ENCODE measurements at places on chromosomes 11 and 22.

DNA sequence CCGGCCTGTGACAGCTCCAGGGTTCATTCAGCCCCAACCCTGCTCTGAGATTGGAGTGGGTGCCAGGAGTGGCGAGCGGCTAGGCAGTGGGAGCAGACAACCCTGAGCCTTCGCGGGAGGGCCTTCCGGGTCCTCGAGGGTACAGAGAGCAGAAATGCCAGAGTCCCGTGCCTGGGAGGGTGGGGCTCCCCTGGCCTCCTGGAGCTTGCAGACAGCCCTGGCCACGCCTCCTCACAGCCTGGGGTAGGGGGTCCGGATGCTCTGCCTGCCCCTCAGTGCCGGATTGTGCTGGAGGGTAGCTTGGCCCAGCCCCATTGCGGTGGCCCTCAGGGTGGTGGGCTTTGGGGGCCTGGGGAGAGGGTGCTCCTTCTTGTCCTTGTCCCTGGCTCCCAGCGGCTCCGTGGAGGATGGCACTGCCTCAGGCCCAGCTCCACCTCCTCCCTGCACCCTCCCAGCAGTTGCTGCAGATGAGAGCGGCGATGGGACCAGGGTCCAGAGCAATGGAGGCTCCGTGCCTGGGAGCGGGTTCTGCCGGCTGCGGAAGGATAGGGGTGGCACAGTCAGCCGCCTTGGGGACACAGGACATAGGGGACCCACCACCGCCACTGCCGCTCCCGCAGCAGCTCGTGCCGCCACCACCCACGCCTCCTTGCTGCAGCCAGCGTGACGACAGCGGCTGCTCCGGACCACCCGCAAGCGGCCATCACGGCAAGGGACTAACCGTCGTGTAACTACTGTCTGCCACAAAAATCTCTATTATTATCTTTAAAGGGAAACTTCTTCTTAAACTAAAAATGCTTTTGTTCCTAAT is 34.9 kb upstream of the OR10G7 start:
- DNase-seq: no peak

DNA sequence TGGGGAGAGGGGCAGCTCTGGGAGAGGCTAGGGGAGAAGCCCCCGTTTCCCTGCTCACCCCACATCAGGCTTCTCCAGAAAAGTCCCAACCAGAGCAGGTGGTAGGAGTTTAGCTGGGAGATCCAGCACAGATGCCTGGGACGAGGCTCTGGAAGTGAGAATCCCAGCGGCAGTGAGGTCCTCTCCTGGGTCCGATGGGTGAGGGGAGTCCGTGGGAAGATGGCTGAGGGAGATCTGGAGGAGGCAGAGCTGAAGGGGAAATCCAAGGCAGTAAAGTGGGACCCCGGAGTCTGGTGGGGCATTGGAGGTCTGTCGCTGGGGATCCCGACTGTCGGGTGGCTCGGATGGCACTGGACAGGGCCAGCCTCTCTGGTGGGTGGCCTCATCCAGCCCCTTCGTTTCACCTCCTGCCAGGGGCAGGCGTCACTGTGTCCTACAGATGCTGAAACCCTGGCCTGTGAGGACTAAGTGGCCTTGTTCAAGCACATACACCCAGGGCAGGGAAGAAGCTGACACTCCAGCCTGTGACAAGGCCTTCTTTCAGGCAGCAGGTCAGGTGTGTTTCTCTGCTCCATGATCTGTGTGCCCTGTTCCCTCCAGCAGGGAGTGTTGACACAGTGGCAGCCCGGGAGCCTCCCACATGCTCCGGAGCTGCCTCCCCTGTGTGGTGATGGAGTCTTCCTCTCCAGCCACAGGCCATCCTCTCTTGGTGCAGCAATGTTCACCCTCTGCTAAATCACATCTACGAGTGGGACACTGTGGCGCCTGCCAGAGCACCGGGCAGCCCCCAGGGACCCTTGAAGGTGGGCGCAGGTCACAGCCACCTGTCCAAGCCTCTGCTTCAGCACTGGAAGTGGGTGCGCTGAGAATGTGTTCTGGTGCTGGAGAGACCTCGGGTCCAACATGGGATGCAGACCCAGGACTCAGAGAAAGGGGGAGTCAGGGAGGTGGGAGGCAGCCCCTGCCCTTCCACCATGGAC is 850.8 kb downstream of the BRD1 start:
- DNase-seq: no peak

DNA sequence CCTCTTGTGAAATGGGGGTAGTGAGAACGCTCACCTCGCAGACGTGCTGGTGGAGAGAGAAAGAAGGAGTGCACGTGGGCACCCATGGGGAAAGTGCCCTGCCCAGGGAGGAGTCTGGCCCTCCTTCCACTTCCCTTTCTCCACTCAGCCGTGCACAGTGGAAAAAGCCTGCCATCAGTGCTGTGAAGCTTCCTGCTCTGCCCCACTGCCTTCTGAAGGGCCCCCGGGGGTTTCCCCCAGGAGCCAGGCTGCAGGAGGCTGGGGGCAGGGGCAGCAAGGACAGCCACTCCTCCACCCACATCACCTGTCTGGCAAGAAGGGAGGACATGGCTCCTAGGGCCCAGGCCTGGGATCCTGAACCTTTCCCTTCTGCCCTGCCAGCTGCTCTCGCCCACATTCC is 7.6 kb downstream of the TP53I11 start:
- no peak for DNase-seq

DNA sequence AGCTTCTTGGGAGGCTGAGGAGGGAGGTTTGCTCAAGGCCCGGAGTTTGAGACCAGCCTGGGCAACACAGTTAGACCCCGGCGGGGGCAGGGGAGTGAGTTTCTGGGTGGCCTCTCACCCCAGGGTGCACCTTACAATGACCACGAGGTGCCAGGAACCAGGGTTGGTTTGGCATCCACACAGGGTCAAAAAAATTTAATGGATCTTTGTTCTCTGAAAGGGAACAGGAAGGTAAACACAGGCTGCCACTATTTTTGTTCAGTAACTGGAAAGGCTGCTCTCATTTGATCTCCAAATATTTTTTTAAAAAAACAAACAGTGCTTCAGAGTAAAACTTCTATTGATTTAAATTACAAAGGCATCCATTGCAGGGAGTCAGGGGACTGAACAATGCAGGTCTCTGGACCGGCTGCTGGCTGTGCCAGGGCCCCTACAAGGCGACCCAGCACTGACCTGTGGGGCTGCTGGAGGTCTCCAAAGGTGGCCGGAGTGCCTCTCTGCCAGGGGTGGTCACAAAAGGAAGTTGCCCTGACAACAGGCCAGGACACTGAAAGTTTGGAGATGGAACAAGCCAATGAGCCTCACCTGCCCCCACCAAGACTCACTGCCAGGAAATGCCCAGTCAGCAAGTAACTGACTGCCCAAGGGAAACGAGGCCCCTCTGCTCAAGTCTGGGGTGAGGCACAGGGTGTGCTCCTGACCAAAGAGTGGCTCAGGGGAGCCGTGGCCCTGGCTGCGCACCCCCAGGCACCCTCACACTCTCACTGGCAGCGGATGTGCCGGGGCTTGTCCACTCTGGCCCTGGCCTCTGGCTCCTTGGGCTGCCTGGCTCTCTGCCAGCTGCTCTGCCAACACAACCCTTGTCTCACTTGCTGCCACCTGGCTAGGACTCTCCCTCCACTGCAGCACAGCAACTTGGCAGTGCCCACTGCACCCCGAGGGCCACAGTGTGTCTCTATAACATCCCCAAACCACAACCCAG is 51.8 kb downstream of the ARFGAP3 start:
- DNase-seq: no peak

GRCh38 chr22:43539572-43540528 is 128.0 kb downstream of the MPPED1 start:
- no peak for DNase-seq
